ENCODE measurements at places on chromosomes 6 and 20.

DNA sequence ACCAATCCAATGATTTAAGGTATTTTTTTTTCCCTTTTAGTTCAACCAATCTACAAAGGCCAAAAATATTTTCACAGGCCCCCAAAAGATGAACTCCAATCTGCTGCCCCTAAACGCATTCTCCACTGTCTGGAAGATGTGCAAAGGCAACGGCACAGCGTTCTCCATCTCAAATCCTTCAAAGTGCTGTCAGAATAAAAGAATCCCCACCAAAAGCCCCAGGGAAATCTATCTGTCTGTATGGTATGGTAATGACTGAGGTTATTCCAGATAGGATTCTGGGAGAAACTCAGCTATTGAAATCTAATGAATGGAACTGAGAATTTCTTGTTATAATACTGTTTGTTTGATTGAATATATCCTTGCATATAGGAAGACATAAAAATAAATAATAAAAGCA lies 217.8 kb upstream of the CCN2 start:
- no peak for DNase-seq

GRCh38 chr20:47708140-47708807 lies 77.0 kb downstream of the SULF2 start:
- peak; percentile 89 for DNase-seq

DNA sequence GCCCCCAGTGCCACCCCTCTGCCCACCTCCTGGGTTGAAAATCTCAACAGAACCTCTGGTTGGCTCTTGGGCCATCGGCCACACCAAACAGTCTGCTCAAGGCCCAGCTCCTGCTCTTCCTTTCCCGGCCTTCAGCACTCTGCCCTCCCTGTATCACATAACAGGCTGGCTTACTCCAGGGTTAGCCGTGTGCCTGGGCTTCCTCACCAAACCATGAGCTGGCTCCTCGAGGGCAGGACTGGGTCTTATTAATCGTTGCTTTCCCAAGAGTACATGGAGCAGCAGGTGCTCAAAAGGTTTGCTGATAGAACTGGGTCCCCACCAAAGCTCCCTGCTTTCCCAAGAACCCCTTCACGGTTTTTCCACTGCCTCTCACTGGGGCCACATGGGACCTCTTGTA lies 12.7 kb upstream of the FAM83C start:
- no peak for DNase-seq

- DNase-seq, result no peak
Observed at GRCh38 chr20:18985551-18985950, 172.0 kb downstream of the SCP2D1 start.

Data from inflammatory macrophage (primary cell).